Fibroblast of gingiva (primary cell): ENCODE measurements at places on chromosomes 4 and X.

GRCh38 chr4:26076000-26076587, 162.1 kb downstream of the SMIM20 start:
- peak; percentile 47 for DNase-seq

DNA sequence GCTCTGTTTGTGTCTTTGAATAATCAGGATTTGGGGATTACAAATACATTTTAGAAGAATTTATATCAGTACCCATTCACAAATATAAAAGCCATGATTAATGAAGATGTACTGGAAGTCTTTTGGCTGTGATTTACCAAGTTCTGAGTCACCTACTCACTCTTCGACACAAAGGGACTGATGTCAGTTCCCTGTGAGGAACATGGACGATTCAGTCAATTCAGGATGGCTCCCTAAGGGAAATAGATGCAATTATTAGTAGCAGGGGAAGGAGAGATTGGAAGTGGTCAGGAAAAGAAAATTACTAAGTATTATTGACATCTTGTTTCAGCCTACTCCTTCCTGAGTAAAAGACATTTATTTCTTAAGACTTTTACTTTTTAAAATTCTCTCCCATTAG, 550.7 kb upstream of the SLIT2 start:
- DNase-seq, result no peak

DNA sequence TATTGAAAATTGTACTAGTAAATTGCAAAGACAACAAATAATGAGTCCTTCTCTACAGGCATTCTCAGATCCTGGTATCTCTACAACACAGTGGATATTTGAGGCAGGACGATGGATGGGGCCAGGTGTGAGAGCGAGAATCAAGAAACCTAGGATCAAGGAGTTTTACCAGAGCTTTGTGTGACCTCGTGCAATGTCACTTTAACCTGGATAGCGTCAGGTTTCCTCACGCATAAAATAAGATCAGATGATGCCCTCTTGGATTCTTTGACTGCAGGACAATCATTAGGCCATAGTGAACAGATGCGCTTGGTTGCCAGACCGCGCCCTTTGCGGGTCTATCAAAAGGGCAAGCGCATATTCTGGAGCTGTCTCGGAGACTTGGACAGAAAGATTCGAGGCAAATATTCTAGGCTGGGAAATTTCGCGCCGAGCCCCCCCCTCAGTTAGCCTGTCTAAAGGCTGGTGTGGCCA, 66.6 kb downstream of the FBXO8 start:
- DNase-seq, result no peak

DNA sequence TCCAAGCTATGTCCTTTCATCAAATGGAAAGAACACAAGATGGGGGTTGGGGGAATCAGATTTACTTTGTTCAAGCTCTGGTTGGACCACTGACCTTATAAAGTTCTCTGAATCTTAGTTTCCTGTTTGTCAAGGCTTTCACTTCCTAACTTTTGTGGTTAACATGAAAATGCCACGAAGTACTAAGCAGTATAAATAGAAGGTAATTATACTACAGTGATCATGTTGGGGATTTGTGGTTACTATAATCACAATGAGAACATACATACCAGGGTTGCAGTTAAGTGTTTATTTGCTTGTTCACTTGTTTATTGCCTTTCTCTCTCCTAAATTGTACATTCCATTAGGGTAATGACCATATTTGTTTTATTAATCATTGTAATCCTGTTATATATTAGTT, 53.2 kb downstream of the SPRY1 start:
- DNase-seq, result peak; percentile 70

GRCh38 chr4:88320224-88320779, 35.9 kb upstream of the PPM1K start:
- no peak for DNase-seq

DNA sequence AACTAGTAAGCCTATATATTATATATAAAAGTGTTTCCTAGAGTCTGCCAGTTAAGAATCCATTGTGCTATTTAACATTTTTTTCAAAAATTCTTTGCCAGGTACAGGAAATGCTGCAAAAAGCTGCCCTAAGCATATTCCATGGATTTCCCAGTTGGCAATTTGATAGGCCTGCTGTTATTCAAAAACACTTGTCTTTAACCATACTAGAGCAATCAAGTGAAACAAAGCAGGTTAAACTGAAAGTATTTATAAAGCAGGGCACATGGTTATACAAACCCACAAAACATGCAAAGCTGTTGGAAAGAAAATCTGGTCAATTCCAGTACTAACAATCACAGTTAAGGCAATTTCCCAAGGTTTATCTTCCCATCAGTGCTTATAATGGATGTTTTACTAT, 159.9 kb downstream of the UNC5C start:
- no peak for DNase-seq

- peak; percentile 85 for DNase-seq
Measured at GRCh38 chr4:78288327-78288726, 231.2 kb downstream of the FRAS1 start.

DNA sequence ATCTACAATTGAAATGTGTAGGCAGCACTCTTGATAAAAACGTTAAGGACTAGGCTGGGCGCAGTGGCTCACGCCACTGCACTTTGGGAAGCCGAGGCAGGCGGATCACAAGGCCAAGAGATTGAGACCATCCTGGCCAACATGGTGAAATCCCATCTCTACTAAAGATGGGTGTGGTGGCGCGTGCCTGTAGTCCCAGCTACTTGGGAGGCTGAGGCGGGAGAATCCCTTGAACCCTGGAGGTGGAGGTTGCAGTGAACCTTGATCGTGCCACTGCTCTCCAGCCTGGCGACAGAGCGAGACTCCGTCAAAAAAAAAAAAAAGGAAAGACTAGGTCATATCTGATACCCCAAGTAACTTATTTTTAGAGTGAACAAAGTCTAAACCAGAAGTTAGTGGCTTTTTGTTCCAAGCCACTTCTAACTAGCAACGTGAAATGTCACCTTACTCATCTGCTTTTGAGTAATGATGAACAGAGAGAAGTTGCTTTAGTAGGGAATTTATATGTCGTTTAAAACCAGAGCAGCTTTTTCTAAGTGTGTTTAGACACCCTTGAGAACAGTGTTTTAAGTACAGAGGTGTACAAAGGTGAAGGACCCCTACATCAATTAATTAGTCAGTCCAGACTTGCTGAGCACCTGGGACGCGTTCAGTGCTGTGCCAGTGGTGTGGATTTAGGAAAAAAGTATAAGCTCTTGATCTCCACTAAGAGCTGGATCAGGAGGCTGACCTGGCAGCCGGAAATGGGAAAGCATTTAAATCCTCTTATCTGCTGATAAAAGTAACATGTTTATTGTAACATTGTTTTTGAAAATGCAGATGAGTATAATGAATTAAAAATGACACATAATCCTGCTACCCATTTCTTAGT, 23.5 kb downstream of the SPRY1 start:
- DNase-seq, result no peak

DNA sequence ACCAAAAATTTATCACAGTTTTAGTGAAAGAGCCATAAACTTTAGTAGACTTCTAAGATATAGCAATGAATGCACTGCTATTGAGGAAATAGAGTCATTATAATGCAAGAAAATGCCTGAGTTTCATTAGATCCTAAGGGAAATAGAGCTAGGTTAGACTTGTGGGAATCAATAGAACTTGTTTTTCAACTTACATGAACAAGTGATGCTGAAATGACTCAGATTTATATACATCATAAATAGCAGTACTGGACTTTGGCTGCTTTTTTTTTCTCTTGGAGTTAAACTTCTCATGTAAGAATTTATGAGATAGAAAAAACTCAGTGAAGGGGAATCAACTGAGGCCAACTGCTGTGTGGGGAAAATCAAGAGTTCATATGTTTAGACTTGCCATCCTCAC, 216.5 kb upstream of the AADAT start:
- DNase-seq, result no peak

DNA sequence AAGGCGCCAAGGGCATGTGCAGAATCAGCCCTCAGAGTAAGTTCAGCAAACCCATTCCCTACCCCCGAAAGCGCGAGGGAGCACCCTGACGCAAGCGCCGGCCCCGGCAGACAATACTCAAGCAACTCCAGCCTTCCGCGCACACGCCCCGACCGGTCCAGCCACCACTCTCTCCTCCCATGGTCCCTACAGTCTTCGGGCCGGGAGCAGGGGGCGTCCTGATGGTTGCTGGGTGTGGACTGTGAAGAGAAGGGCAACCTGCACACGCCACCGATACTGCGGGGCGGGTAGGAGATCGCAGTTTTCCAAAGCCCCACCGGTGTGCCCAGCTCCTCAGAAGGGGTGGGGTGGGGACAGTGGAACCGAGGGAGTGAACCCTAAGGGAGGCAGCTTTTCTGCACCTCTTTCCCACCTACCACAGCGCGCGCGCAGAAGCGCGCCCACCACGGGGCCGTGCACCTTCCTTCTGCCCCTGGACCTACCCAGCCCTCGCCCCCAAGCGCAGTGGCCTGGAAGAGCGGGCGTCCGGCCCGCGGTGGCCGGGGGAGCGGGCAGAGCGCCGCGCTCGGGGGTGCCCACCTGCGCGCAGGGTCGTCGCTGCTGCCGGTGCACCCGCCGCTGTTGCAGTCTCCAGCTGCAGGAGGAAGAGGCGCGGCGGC, 650.2 kb upstream of the DIPK2B start:
- DNase-seq, result peak; percentile 26

DNA sequence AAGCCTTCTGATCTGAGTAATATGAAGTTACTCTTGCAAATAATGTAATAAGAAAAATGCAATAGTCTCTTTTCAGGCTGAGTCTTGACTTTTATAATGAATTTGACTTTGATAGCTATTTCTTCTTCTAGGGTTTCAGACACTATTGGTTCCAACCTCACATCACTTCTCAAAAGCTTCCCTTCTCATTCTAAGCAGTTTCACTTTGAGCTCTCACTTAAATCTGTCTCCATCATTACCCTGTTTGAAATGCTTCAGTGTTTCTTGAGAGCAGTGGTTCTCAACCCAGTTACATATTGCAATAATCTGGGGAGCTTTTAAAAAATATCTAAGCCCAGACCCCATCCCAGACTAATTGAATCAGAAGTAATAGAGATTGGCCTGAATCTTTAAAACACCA, 40.5 kb upstream of the BMP2K start:
- no peak for DNase-seq

GRCh38 chr4:141640696-141641095, 4.3 kb downstream of the IL15 start:
- DNase-seq, result no peak

DNA sequence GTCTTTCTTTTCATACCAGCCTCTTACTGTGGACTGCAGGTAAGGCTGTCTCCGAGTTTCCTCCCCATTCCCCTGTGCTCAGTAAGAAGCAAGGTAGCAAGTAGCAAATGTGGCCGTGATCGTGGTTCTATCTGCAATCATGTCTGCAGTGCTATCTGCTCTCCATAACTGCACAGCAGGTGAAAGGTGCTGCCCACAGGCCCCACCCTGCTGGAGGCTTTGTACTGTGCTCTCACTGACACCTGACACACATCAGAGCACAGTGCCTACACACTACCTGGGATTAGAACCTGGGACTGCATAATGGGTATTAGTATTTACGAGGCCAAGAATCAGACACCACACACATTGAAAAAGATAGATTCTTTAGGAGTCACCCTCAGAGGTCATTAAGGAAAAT, 15.3 kb downstream of the PGRMC1 start:
- DNase-seq, result no peak

GRCh38 chr4:15001248-15001868, 923 bp upstream of the CPEB2 start:
- peak; percentile 95 for DNase-seq

DNA sequence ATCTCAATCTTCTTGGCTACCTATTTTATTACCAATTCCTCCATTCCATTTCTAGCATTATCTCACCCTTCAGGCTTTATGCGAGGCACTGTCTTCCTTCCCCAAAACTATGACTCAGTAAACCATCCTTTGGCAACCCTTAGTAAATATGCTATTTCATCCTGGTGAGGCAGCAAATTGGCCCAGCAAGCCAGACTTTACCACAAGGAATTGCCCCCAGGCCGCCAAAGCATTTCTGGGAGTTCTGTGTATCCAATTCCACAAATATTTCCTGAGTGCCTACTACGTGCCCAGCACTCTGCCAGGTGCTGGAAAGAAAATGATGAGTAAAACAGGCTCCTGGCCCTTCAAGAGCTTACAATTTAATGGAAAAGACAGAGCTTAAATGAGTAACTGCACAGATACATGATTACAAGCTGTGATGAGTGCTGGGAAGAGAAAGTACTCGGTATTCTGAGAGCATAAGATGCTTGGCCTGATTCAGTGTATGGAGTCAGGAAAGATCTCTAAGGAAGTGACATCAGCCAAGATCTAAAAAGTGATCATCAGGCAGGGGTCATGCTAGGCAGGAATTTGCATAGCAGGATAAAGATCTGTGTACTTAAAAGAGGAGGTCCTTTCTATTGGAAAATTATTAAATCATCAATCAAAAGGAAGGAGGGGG, 193.8 kb downstream of the ADAMTS3 start:
- DNase-seq, result peak; percentile 76

DNA sequence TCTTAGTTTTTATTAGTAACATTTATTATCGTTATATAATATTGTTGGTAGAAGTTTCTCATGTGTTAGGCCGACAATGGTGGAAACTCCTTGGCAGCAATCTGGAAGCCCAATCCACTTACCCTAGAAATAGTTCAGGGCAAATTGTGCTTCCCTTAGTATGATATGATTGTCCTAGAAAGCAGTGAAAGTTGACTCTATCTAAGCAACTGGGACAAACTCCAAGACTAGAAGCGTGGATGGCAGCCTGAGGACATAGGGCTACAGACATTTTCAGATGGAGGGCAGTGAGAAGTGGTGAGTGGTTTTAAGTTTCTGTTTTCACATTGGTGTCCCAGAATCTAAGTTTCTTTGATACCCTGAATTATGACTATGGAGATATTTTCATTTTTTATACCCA, 63.3 kb upstream of the TRPC3 start:
- DNase-seq, result no peak

DNA sequence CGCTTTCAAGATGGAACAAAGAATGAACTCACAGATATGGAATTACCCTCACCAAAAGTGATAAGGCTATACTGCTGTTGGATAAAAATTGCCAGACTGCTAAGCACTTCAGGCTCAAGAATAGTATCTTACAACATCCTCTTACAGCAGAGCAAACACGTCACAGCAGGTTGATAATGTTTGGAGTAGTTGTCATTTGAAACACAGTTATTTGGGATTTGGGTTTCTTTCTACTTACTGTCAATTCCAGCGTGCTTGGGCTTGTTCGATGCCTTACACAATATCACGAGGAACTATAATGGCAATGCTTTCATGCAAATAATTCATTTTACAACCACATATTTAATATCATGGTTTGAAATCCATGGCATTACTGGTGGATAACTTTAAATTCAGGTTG, 1223.7 kb upstream of the AGA start:
- DNase-seq, result no peak

- no peak for DNase-seq
Measured at GRCh38 chr4:109972786-109973528, 60.3 kb downstream of the EGF start.
